Neuronal stem cell (in vitro differentiated cells): ENCODE measurements at places on chromosomes 12 and 14.

DNA sequence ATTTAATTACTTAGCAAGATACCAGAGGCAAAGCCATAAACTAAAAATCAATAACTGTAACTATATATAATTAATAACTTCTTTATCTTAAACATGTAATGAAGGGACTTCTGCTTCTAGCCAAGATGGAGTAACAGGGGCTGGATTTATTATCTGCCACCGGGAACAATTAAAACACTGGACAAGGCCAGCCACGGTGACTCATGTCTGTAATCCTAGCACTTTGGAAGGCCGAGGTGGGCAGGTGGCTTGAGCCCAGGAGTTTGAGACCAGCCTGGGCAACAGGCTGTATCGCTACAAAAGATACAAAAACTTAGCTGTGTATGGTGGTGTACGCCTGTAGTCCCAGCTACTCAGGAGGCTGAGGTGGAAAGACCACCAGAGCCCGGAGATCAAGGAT lies 113.6 kb downstream of the TAOK3 start:
- no peak for DNase-seq

DNA sequence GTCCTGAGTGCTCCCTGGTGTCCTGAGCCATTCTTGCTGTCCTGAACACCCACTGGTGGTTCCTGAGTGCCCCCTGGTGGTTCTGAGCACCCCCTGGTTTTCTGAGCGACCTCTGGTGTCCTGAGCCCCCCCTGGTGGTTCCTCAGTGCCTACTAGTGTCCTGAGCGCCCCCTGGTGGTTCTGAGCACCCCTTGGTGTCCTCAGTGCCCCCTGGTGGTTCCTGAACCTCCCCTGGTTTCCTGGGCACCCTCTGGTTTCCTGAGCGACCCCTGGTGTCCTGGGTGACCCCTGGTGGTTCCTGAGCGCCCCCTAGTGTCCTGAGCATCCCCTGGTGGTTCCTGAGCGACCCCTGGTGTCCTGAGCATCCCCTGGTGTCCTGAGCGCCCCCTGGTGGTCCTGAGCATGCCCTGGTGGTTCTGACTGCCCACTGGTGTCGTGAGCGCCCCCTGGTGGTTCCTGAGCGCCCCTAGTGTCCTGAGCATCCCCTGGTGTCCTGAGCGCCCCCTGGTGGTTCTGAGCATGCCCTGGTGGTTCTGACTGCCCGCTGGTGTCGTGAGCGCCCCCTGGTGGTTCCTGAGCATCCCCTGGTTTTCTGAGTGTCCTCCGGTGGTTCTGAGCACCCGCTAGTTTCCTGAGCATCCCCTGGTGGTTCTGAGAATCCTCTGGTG lies 473.1 kb downstream of the TMEM121 start:
- no peak for DNase-seq

DNA sequence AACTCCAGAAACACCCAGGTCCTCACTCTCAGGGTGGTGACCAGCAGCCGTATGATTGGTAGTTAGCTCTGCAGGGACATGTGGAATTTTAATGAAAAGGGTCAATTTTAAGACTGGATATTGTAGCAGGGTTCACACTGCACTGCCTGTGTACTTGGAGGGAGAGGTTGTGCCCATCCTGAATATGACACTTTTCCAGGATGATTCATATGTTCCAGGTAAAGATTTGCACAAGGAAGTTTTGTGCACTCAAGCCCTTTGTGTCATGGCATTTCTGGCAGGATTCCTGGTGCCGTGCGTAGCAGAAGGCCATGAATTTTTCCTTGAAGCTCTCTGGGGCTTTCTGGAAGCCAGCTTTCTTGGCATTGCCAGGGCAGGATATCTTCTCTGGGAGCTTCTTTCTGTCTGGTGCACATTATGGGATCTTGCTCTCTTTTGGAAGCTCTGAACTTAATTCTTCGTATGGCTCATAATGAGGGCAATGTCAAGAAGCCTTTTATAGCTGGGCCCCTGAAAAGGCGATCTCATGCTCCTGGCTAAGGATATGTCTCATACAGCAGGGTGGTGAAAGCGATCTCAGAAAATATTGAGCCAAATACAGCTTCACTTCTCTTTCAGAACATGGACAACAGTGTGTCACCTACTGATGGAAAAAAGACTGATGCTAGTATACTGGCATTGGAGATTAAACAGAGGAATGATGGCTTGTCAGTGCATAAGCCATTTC lies 1133.9 kb downstream of the AACS start:
- DNase-seq: no peak

DNA sequence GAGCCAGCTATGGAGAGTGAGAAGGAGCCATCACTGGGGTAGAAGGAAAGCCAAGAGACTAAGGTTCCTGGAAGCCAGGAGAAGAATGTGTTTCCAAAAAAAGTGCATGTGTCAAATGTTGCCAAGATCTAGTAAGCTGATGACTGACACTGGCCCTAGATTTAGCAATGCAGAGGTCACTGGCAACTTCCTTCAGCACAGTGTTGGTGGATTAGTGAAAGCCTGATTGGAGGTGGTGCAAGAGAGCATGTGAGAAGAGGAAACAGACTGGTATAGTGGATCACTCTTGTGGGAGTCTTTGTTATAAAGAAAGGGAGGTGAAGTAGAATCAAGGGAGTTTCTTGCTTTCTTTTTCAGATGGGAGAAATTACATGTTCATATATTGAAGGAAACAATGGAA lies 34.1 kb upstream of the CHGA start:
- DNase-seq: no peak

DNA sequence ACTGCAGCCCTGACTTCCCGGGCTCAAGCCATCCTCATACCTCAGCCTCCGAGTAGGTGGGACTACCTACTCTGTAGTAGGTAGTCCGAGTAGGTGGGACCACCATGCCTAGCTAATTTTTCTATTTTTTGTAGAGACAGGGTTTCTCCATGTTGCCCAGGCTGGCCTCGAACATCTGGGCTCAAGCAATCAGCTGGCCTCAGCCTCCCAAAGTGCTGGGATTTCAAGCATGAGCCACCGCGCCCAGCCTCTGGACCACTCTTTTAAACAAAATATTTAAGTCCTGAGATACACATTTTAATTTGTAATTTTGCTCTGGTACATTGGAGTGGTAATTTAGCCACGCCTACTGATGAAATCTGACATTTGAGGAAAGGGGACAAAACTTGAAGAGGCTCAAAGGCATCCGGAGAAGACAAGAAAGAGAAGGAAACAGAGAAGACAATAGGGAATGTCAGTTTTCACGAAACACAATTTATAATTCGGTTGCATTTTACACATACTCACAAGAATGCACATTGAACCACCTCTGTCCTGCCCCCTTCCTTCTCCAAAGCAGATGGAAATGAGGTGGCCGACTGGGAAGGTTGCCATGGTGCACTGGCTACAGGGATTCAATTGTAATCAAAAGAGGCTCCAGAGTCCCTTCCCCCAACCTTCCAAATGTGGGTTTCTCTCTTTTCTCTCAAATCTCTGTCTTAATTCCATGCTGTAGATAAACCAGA lies 9.7 kb upstream of the TUBA1A start:
- DNase-seq: no peak

GRCh38 chr14:79608446-79608845 lies 602.9 kb downstream of the DIO2 start:
- no peak for DNase-seq

GRCh38 chr14:34619471-34619870 lies 10.5 kb downstream of the SNX6 start:
- DNase-seq: no peak

- no peak for DNase-seq
These were observed 175.9 kb downstream of the MON2 start for GRCh38 chr12:62642486-62642885.

DNA sequence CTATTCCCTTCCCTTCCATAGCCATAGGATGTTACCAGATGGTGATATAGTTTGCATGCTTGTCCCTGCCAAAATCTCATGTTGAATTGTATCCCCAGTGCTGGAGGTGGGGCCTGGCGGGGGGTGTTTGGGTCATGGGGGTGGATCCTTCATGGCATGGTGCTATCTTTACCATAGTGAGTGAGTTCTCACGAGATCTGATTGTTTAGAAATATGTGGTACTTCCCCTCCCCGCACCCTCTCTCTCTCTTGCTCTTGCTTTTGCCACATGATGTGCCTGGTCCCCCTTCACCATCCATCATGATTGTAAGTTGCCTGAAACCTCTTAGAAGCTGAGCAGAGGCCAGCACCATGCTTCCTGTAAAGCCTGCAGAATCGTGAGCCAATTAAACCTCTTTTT lies 181.3 kb downstream of the CAND1 start:
- DNase-seq: no peak

- no peak for DNase-seq
These were observed 19.8 kb downstream of the KRT80 start for GRCh38 chr12:52171950-52172512.

DNA sequence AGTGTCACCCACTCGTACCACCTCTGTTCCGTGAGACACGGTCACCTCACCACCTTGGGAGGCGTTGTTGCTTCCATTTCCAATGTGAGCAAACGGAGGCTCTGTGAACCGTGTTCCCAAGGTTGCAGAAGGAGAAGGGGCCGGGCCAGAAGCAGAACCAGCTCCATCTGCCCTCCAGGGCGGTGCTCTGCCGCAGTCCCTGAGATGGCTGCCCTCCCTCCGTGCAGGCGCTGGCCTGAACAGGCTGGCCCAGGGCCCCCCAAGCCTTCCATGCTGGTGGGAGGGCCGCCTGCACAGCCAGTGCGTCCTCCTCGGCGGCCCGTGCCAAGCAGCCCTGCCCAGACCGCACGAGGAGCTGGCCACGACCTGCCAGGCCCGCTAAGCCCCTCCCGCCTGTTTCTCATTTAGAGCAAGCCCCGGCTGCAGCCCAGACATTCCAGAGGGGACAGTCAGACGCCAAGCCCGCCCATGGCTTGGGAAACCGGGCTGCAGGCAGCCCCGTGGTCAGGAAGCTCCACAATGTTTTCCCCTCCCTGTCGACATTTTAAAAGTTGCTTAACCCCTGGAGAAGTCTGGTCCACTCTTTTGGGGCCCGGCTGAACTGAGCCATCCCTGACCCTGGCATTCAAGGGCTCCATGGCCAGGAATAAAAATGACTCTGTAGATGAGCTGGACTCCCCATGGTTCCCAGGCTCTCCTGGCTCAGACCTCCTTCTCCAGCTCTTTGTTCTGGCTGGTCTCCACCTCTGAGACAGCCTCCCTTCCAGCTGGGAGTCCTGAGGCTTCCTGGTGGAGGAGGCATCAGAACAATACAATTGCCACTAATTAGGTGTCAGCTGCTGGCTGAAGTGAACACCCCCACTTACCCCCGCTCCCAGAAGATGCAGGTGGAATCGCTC lies 236.0 kb downstream of the BCL11B start:
- DNase-seq: peak; percentile 51

DNA sequence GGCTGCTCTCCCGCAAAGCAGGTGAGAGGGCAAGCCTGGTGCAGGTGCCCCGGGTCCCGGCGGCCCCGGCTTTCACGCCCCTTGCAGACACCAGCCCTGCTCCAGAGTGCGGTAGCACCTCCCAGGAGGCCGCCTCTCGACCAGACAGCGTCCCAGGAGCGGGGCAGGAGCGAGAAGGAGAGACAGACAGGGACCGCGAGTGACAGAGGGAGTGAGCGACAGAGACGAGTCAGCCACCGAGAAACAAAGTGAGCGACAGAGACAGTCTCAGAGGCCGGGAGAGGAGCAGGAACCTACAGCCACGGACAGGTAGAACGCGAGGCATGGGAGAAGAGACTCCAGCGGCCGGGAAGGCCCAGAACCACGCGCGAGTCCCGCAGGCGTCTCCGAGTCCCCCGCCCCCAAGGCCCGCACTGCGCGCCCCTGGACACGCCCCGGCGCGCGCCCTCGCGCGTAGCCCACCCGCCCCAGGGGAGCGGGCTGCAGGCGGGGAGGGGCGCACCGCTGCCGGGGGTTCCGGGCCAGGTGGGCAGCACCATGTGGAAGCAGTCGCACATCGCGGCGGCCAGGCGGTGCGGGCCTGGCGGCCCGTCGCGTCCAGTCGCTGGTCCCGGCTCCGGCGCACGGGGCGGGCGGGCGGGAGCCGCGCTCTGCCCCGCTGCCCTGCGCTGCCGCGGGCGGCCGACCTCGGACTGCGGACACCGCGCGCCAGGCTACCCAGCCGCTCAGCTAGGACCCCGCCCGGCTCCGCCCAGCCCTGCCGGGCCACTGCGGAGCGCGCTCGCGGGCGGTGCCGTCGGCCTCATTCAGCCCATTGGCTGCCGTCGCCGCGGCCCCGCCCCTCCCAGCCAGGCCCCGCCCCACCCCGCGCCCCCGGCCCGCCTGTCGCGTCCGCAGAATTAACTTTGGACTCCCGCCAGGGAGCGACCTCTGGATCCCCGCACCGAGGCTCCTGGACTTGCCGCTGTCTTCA lies at the start of gene AHNAK2:
TSS of gene AHNAK2 (minus strand) at position 694 of the 973 bp plus-strand sequence. CDS start at position 557, 137 bp downstream.
- peak; percentile 82 for DNase-seq
